ENCODE measurements at places on chromosomes 3 and 15.
A peak's percentile ranks its signal among the peaks of the same experiment; 100 is the strongest.

GRCh38 chr15:25180606-25181292 is 226.0 kb downstream of the SNRPN start:
- peak; percentile 28 for DNase-seq

DNA sequence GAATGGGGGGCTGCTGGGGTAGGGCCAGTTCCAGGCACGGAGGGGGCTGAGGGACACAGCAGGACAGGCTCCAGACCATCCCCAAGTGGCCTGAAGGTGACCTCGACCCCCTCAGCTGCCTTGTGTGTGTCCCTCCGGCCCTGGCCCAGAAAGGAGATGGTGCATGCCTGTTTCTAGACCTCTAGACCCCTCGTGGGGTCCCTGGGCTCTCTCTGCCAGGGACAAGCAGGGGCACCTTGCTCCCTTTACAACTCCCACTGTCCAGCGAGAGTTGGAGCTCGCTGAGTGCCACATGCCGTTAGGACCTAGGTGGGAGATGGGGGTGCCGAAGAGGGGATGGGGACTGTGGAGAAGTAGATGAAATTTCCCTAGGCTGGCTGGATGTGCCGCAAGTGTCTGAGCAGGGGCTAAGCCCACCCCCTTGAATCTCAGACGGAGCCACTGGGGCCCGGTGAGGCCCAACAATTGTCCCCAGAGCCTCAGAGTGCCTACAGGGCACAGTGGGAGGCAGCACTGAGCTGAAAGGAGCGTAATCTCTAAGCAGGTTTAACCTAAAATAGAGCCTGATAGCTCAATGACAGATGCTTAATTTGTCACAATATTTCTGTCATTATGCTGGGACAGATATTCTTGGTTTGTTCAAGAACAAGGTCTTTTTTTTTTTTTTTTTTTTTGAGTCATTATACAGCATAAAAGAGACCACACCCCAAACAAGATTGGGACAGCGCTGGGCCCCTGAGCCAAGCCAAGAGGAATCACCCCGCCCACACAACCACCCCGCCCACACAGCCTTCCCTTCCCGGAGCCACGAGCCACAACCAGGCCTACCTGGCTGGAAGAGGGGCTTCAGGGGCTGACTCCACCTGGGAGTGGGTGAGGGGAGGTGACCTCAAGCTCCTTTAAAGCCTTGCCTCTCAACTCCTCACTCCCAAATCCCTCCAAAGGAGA is 23.6 kb upstream of the KLF13 start:
- DNase-seq, result no peak

DNA sequence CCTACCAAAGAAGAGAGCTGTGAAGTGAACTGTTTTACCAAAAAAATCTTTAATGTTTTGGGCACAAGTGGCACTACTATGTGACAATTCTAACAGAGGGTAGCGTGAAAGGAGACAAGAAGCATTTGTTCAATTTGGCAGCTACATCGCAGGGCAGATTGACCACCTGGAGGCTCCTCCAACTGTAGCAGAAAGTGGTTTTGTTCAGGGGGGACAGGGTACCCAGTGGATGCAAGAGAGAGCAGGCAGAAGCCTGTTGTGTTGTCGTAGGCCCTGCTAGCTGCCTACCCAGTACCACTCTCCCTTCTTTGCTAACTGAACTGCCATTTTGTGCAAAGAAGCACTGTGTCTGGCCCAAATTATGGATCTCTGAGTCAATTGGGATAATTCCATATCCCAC is 54.8 kb upstream of the SYN2 start:
- DNase-seq, result no peak

- DNase-seq, result no peak
Measured at GRCh38 chr3:42653303-42653559, 266 bp upstream of the ZBTB47 start.

Data from activated naive CD4-positive, alpha-beta T cell treated with anti-CD3 and anti-CD28 coated beads, Interleukin-2, amount 50 U/mL, for 72 hours (primary cell).